ENCODE measurements at places on chromosomes 7 and 10.

- DNase-seq = no peak
Measured at GRCh38 chr7:335358-336148, 45.6 kb downstream of the FOXL3 start.

- peak; percentile 48 for DNase-seq
Measured at GRCh38 chr10:112981553-112981952, 31.5 kb downstream of the TCF7L2 start.

DNA sequence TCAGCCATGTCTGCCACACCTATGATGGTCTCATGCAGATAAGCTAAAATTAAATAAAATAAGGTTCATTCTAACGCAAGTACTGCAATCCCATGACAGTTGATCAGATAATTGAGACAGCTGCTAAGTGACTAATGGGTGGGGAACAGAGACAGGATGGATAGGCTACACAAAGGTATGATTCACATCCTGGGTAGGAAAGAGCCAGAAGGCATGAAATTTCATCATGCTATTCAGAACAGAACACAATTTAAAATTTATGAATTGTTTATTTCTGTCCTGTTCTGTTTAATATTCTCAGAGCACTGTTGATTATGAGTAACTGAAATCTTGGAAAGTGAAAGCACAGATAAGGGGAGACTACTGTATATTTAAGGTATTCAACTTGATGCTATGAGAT lies 381.8 kb upstream of the SORCS1 start:
- DNase-seq = peak; percentile 41

DNA sequence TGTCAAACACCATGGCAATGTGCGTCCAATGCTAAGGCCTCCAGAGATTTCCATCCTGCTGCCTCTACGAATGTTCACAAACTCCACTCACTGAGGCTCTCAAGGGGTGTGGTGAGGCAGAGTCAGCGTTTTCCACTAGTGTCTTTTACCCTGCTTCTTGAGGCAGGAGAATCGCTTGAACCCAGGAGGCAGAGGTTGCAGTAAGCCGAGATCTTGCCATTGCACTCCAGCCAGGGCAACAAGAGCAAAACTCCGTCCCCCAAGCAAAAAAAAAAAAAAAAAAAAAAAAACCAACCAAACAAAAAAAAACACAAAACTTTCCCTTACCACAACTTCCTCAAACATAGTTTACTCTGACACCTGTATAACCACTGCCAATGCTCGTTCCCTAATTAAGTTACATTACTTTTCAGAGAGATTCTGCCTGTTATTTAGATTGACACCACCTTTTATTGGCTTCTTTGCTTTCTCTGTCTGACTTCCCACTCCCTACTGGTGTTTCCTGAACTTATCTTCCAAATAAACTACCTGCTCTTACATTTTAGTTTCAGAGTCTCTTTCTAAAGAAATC lies 102.1 kb upstream of the ZNF746 start:
- DNase-seq = no peak

GRCh38 chr7:11026452-11027359 lies 53.0 kb downstream of the PHF14 start:
- no peak for DNase-seq

DNA sequence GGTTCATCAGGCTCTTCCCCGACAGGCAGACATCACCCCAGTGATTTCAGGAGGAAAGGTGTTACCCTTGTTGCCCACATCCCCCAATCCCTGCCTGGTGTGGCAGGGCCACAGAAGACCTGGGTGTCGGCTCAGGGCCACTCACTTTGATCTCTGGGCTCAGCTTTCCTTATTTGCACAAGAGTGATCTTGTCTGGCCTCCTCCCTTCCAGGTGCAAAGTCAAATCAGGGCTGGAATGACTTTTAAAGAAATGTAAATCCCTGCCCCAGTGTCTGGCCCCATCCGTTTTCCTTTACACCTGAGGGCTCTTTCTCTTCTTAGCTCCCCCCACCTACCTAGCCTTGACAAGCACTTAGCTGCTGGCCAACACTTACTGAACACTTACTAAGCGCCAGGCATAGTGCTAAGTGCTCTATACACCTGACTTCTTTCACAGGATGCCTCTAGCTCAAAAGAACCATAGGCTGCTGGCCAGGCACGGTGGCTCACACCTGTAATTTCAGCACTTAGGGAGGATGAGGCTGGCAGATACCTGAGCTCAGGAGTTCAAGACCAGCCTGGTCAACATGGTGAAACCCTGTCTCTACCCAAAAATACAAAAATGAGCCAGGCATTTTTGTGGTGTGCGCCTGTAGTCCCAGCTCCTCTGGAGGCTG lies 979 bp upstream of the NODAL start:
- DNase-seq = no peak

GRCh38 chr10:93147281-93147680 lies 73.6 kb downstream of the CYP26A1 start:
- no peak for DNase-seq

- peak; percentile 79 for DNase-seq
Measured at GRCh38 chr7:90720984-90721760, 125.1 kb downstream of the CDK14 start.

DNA sequence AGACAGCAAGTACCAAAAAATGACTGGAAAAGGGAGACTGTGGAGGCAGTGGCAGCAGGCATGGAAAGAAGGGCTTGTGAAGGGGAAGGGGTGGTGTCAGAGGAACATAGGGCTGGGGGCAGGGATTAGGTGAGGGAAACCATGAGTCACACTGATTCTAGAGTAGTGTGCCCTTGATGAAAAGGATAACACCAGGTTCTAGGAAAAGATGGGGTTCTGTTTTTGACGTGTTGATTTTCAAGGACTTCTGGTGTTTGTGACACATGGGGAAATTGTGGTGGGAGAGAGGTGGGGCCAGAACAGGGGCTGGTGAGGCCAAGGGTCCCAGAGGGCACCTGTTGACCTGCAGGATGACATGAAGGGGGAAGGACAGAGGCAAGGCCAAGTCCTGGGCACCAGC lies 57.1 kb downstream of the FIGNL1 start:
- DNase-seq = no peak

All from astrocyte of the spinal cord (primary cell).